ENCODE measurements at places on chromosomes 2 and 18. TPM values are rescaled to one million over a fixed set of nuclear protein-coding genes. Genes with fewer than 3 reads are reported as not detected.

- DNase-seq = no peak
These were observed 15.6 kb downstream of the PDE6D start for GRCh38 chr2:231765496-231765929.

DNA sequence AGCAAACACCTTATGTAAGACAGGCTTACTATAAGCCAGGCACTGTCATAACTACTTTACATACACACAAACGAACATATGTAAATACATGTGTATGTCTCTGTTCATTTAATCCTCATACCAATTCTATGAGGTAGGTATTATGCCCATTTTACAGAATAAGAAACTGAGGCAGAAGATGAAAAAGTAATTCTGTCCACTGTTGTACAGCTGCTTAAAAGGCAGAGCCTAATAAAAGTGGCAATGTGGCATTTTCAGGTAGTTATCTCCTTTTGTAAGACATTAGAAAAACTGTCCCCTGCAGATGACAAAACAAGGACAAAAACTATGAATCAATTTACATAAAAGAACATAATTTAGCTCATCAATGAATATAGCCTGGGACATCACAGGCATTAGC, 69.9 kb downstream of the PLEKHM3 start:
- DNase-seq = no peak

- DNase-seq = no peak
These were observed 1.3 kb downstream of the TWIST2 start for GRCh38 chr2:238848976-238849853.

- peak; percentile 46 for DNase-seq
These were observed 2.1 kb upstream of the PCBP1 start for GRCh38 chr2:70084973-70085710.

Gene B4GALT6
- polyA plus RNA-seq = 15.5 TPM

Gene STK39
- polyA plus RNA-seq = 30.0 TPM

- no peak for DNase-seq
These were observed 136.2 kb upstream of the SMAD7 start for GRCh38 chr18:49086926-49087325.
